ENCODE measurements at places on chromosomes 6 and 20. TPM values are rescaled to one million over a fixed set of nuclear protein-coding genes. Genes with fewer than 3 reads are reported as not detected.

DNA sequence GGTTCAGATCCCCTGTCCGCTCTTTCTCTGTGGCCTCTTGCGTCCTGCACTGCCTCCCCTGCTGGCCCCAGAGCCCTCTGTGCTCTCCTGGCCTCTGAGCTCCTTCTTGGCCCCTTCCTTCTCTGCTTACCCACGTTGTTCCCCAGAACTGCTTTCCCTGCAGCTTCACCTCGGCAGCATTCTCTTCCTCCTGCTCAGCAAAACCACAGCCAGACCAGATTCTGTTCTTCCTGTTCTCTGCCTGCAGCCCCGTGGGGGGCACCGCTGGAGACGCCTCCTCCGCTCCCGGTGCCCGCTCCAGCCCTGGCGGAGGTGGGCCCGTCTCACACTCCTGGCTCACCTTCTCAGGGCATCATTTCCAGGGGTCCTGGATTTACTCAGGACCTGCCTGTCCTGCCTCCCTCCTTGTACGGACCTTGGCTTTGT, 59.7 kb downstream of the TCP11 start:
- peaks cover 14% of the 10 kb centered on the region for H3K4me1 ChIP-seq
- DNase-seq: no peak
- H3K36me3 ChIP-seq: peaks cover 26% of the 10 kb centered on the region
- H3K4me3 ChIP-seq: no peak overlapping the region

- H3K36me3 ChIP-seq: no peaks in the 10 kb centered on the region
- H3K4me1 ChIP-seq: peaks cover 15% of the 10 kb centered on the region
- H3K27me3 ChIP-seq: no peaks in the 10 kb centered on the region
- DNase-seq: no peak
Observed at GRCh38 chr6:136771306-136771705, 21.0 kb downstream of the MAP3K5 start.

Gene CFB
- 1.4 TPM for total RNA-seq

- no peaks in the 10 kb centered on the region for H3K36me3 ChIP-seq
- no peak for DNase-seq
- H3K27me3 ChIP-seq: no peaks in the 10 kb centered on the region
- no peak overlapping the region for H3K4me3 ChIP-seq
- H3K27ac ChIP-seq: no peak overlapping the region
Observed at GRCh38 chr6:25295651-25296050, 16.5 kb downstream of the CARMIL1 start.

DNA sequence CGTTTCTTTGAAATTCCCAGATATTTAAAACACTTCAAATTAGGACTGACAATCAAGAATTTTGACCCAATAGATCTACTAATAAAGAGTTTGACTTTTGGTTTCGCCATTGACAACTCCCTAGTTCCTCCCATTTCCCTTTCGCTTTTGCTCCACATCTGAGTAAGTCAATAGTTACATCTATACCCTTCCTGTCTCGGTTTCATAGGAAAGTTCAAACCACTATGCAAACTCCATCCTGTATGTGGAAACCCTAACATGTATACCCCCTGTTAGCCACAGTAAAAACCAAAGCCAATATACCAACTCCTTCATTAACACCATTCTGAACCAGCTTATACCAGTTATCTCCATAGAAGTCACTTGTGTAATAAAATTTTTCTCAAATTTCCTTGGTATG, 311.1 kb downstream of the MMUT start:
- peaks cover 4% of the 10 kb centered on the region for H3K36me3 ChIP-seq
- H3K27ac ChIP-seq: no peak overlapping the region
- no peaks in the 10 kb centered on the region for H3K27me3 ChIP-seq
- no peak for DNase-seq
- no peak overlapping the region for H3K4me3 ChIP-seq

- no peak overlapping the region for H3K27ac ChIP-seq
- peak overlapping the region; percentile 72 for H3K4me3 ChIP-seq
- H3K36me3 ChIP-seq: no peaks in the 10 kb centered on the region
- DNase-seq: no peak
- peaks cover 100% of the 10 kb centered on the region for H3K27me3 ChIP-seq
Observed at GRCh38 chr6:84774985-84775284, 10.5 kb upstream of the TBX18 start.

- H3K4me3 ChIP-seq: no peak overlapping the region
- DNase-seq: no peak
- H3K4me1 ChIP-seq: peaks cover 18% of the 10 kb centered on the region
- no peaks in the 10 kb centered on the region for H3K27me3 ChIP-seq
Observed at GRCh38 chr6:100838011-100838410, 43.1 kb downstream of the ASCC3 start.

Gene LY6G6C
- total RNA-seq: 0.21 TPM

DNA sequence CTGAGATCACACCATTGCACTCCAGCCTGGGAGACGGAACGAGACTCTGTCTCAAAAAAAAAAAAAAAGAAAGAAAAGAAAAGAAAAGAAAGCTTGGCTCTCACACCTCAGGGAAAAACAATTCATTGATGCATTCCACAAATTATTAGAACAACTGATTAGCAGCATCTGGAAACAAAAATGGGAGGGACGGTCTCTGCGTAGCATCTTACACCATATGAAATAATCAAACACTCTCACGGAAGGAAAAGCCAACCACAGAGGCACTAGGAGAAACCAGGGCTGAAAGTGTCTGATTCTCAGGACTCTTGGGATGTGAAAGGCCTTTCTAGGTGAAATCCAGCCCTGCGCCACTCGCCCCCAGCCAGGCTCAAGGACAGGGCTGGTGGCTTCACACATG, 2.3 kb upstream of the HELZ2 start:
- H3K27me3 ChIP-seq: no peaks in the 10 kb centered on the region
- no peaks in the 10 kb centered on the region for H3K36me3 ChIP-seq
- no peaks in the 10 kb centered on the region for H3K4me1 ChIP-seq
- H3K4me3 ChIP-seq: no peak overlapping the region

- no peaks in the 10 kb centered on the region for H3K4me1 ChIP-seq
- no peak overlapping the region for H3K27ac ChIP-seq
- no peak overlapping the region for H3K4me3 ChIP-seq
- no peaks in the 10 kb centered on the region for H3K36me3 ChIP-seq
Observed at GRCh38 chr6:139812939-139813338, 438.5 kb upstream of the CITED2 start.
